ENCODE measurements at places on chromosomes 3 and 15. TPM values are rescaled to one million over a fixed set of nuclear protein-coding genes. Genes with fewer than 3 reads are reported as not detected.

GRCh38 chr3:88318067-88318466, 168.3 kb downstream of the C3orf38 start:
- H3K4me3 ChIP-seq, result no peak overlapping the region
- H3K36me3 ChIP-seq, result no peaks in the 10 kb centered on the region
- H3K4me1 ChIP-seq, result no peaks in the 10 kb centered on the region
- no peak for DNase-seq
- no peaks in the 10 kb centered on the region for H3K27me3 ChIP-seq
- no peak overlapping the region for H3K27ac ChIP-seq

- no peaks in the 10 kb centered on the region for H3K36me3 ChIP-seq
- no peak overlapping the region for H3K4me3 ChIP-seq
- peaks cover 11% of the 10 kb centered on the region for H3K4me1 ChIP-seq
- no peak for DNase-seq
Measured at GRCh38 chr3:110569073-110569472, 502.5 kb upstream of the NECTIN3 start.

GRCh38 chr3:197256104-197256503, 42.3 kb downstream of the DLG1 start:
- no peak overlapping the region for H3K4me3 ChIP-seq
- no peaks in the 10 kb centered on the region for H3K27me3 ChIP-seq

DNA sequence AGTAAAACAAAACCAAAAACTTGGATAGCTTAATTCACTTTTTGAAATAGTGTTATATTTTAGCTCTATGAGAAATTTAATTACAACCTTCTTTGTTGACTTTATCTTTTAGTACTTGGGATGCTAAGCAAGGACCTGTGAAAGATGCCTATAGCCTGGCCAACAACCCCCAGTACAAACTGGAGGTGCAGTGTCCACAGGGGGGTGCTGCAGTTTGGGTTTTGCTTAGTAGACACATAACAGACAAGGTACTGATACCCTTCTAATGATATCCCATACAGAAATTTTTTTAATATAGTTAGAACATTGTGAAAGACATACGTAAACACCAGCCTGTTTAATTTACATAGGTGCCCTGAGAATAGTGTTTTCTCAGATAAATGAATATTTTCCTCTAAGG, 35.3 kb downstream of the CAPN7 start:
- H3K27ac ChIP-seq, result no peak overlapping the region
- H3K27me3 ChIP-seq, result no peaks in the 10 kb centered on the region
- H3K4me3 ChIP-seq, result no peak overlapping the region
- DNase-seq, result no peak
- peaks cover 55% of the 10 kb centered on the region for H3K36me3 ChIP-seq

- no peaks in the 10 kb centered on the region for H3K4me1 ChIP-seq
- no peak overlapping the region for H3K27ac ChIP-seq
- no peak overlapping the region for H3K4me3 ChIP-seq
Measured at GRCh38 chr3:127059072-127059471, 76.2 kb downstream of the PLXNA1 start.

GRCh38 chr3:60000311-60001105, 950.7 kb upstream of the CFAP20DC start:
- no peaks in the 10 kb centered on the region for H3K4me1 ChIP-seq
- no peaks in the 10 kb centered on the region for H3K27me3 ChIP-seq
- H3K4me3 ChIP-seq, result no peak overlapping the region
- H3K36me3 ChIP-seq, result no peaks in the 10 kb centered on the region

Gene DNAJA4
- total RNA-seq, result 0.14 TPM

DNA sequence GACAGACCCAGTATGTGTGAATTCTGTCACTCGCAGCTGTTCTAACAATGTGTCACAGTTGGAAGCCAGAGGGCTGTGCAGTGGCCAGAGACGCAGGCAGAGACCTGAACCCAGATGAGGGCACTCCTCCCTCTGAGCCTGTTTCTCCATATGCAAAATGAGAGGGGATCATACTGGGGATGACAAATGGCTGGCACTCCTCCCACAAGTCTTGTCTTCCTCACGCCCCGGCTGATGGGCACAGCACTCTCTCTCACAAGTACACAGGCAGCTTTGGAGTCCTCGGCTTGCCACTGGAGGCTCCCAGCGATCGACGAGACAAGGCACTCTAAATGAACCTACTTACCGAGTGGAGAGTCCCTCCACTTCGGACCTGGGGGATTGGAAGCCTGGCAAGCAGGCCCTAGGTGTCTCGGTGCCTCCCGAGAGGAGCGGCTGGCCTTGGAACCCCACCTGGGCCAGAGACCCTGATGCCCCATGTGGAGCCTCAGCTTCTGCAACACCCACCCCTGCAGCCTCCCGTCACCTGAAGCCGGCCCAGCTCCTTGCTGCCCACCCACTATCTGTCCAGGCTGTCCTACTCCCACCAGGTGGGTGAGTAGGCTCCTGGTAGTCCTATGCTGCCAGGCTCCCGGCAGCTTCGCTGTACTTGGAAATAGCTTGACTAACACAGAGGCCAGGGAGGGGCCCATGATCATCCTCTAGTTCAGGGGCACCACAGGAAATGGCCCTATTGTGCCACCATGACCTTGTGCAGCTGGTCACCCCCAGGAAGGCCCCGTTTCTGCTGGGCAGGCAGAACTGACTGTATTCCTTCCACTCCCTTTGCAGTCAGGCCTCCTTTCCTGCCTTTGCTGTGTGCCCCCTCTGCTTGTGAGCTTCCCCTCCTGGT, 65.0 kb upstream of the IQSEC1 start:
- no peak for DNase-seq
- no peaks in the 10 kb centered on the region for H3K36me3 ChIP-seq
- H3K4me1 ChIP-seq, result no peaks in the 10 kb centered on the region
- H3K27ac ChIP-seq, result no peak overlapping the region
- no peak overlapping the region for H3K4me3 ChIP-seq

Gene GNAT1
- not detected for total RNA-seq

GRCh38 chr15:45168286-45168685, 19.5 kb downstream of the SHF start:
- no peaks in the 10 kb centered on the region for H3K27me3 ChIP-seq
- H3K36me3 ChIP-seq, result no peaks in the 10 kb centered on the region
- H3K27ac ChIP-seq, result no peak overlapping the region
- no peak for DNase-seq

DNA sequence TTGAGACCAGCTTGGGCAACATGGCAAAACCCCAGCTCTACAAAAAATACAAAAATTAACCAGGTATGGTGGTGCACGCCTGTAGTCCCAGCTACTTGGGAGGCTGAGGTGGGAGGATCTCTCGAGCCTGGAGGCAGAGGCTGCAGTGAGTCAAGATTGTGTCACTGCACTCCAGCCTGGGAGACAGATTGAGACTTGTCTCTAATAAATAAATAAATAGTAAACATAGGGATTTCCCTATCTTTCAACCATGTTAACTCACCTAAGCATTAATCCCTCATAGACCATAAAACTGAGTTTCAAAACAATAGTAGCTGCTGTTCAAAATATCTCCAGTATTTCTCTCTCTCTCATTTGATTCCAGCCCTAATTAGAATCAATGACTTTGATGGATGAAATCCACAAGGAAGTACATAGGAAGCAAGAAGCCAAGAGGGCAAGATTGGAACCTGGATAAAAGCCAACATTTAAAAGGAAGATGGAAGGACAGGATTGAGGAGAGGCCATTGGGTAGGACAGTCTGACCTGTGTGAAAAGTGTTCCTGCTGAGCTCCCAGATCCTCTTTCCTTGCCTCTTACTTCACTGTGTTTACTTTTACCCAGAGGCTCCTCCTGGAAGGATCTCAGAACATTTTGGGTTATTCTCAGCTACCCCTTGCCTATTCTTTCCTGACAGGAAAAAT, 12.4 kb upstream of the TTBK2 start:
- H3K4me1 ChIP-seq, result no peaks in the 10 kb centered on the region
- DNase-seq, result no peak
- no peak overlapping the region for H3K4me3 ChIP-seq

GRCh38 chr3:179309225-179310078, 13.4 kb upstream of the ZNF639 start:
- DNase-seq, result no peak
- H3K4me3 ChIP-seq, result no peak overlapping the region
- H3K27me3 ChIP-seq, result no peaks in the 10 kb centered on the region
- no peak overlapping the region for H3K27ac ChIP-seq
- no peaks in the 10 kb centered on the region for H3K4me1 ChIP-seq
- H3K36me3 ChIP-seq, result no peaks in the 10 kb centered on the region

Gene RAD51
- 3.6 TPM for total RNA-seq

GRCh38 chr3:58666683-58667082, at the start of gene FAM3D:
FAM3D (minus strand) TSS chr3:58666774; CDS start chr3:58655563, 11,211 bp downstream.
- no peak within 1 kb of the TSS for H3K4me3 ChIP-seq
- H3K27ac ChIP-seq, result no peak within 1 kb of the TSS
- H3K36me3 ChIP-seq, result no peaks in the 10 kb centered on the region
- H3K4me1 ChIP-seq, result no peaks in the 10 kb centered on the region
- no peak for DNase-seq

DNA sequence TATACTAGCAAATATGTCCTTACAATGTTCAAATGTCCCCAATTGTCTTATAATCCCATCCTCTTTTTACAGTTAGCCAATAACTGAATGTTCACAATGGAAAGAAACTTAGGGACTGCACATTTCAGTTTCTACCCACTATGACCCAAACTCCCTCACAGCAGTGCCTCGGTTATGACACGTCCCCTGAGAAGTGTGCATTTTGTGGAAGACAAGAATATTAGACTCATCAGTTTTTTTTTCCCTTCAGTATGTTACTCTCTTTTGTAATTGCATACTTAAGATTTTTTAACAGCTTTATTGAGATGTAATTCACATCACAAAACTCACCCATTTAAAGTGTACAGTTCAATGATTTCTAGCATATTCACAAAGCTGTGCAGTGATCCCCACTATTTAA, 64.8 kb downstream of the IGF2BP2 start:
- no peak overlapping the region for H3K4me3 ChIP-seq
- no peaks in the 10 kb centered on the region for H3K36me3 ChIP-seq
- no peaks in the 10 kb centered on the region for H3K27me3 ChIP-seq
- no peak for DNase-seq

GRCh38 chr3:62558549-62559112, 185.3 kb upstream of the FEZF2 start:
- no peaks in the 10 kb centered on the region for H3K36me3 ChIP-seq
- DNase-seq, result no peak
- no peak overlapping the region for H3K27ac ChIP-seq
- H3K27me3 ChIP-seq, result no peaks in the 10 kb centered on the region
- no peak overlapping the region for H3K4me3 ChIP-seq

GRCh38 chr15:73631915-73632669, 1.1 kb downstream of the NPTN start:
- peak overlapping the region; percentile 85 for H3K4me3 ChIP-seq
- H3K4me1 ChIP-seq, result peaks cover 37% of the 10 kb centered on the region
- no peaks in the 10 kb centered on the region for H3K27me3 ChIP-seq

Gene UNC13C
- 0.18 TPM for total RNA-seq

DNA sequence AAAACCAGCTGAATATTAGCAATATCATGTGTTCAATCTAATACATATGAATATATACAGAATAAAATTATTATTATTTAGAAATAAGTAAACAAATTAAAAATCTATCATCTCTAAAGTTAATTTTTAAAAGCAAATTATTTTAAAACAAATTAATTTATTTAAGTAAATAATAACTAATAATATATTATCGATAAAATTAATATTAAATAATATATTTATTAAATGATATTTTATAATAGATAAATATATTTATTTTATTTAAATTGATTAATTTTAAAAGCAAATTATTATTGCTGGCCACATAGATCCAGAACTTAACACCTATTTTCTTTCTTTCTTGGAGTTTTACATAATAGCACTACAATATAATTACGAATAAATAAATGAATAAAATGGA, 22.2 kb downstream of the RTP3 start:
- no peak for DNase-seq
- H3K36me3 ChIP-seq, result no peaks in the 10 kb centered on the region
- no peak overlapping the region for H3K27ac ChIP-seq
- H3K4me3 ChIP-seq, result no peak overlapping the region

Gene ITIH3
- 0.36 TPM for total RNA-seq

- no peak overlapping the region for H3K27ac ChIP-seq
- no peak for DNase-seq
- no peaks in the 10 kb centered on the region for H3K36me3 ChIP-seq
- H3K27me3 ChIP-seq, result no peaks in the 10 kb centered on the region
Measured at GRCh38 chr15:40084650-40085049, 24.0 kb downstream of the BMF start.

DNA sequence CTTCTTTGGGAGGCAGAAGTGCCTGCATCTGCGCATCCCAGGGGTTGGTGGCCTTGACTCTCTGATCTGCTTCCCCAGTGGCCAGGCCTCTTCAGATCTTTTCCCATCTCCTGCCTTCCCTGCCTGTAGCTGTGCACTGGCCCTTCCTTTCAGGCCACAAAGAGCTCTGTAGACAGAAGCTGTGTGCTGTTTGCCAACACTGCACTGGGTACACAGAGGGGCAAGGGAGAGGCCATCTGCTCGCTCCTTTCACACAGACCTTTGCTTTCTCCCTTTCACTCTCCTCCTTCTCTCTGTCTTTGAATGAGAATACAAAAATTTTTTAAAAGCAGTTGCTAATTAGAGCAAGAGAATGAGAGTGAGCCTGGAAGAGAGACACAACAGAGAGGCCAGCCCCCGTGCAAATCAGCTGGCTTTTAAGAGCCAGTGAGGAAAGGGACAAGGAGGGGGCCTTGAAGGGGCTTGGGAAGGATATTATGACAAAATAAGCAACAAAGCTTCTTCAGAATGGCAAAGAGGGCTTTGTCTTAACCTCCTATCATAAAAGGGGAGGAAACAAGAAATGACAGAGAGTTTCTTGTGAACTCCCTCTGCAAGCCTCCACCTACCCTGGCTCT, 170.9 kb downstream of the EPHB1 start:
- DNase-seq, result no peak
- no peaks in the 10 kb centered on the region for H3K36me3 ChIP-seq
- no peak overlapping the region for H3K27ac ChIP-seq
- no peaks in the 10 kb centered on the region for H3K4me1 ChIP-seq

DNA sequence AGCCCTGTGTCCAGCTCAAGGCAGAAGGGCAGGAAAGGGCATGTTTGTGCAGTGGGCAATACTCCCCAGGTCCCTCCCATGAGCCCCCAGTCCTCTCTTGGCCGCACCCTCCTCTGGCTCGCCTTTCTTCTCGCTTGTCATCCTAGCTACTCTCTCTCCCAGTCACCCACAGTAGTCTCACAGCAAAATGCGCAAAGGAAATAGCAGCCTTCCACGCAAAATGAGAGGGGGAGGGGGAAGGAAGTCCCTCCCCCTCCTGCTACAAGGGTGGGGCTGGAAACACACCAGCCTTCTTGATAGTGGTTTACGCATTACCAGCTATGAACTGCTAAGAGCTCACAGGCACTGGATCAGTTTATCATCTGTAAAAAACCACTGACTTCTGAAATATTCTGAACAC, 83.8 kb downstream of the GADL1 start:
- no peaks in the 10 kb centered on the region for H3K27me3 ChIP-seq
- H3K27ac ChIP-seq, result no peak overlapping the region
- H3K4me3 ChIP-seq, result no peak overlapping the region
- H3K36me3 ChIP-seq, result no peaks in the 10 kb centered on the region

Gene FES
- 7.2 TPM for total RNA-seq

Gene GPR149
- not detected for total RNA-seq

GRCh38 chr3:15325228-15325627, 7.2 kb downstream of the SH3BP5 start:
- peaks cover 39% of the 10 kb centered on the region for H3K4me1 ChIP-seq
- DNase-seq, result peak; percentile 89
- no peaks in the 10 kb centered on the region for H3K27me3 ChIP-seq
- H3K36me3 ChIP-seq, result no peaks in the 10 kb centered on the region

- H3K27me3 ChIP-seq, result no peaks in the 10 kb centered on the region
- DNase-seq, result no peak
- H3K4me1 ChIP-seq, result no peaks in the 10 kb centered on the region
Measured at GRCh38 chr3:145145461-145145860, 1015.5 kb downstream of the PLOD2 start.
